Stimulated activated CD4-positive, alpha-beta T cell treated with anti-CD3 and anti-CD28 coated beads, Interleukin-15, amount 100 ng/mL, for 1 hour (primary cell): ENCODE measurements at places on chromosomes 16 and 17.

DNA sequence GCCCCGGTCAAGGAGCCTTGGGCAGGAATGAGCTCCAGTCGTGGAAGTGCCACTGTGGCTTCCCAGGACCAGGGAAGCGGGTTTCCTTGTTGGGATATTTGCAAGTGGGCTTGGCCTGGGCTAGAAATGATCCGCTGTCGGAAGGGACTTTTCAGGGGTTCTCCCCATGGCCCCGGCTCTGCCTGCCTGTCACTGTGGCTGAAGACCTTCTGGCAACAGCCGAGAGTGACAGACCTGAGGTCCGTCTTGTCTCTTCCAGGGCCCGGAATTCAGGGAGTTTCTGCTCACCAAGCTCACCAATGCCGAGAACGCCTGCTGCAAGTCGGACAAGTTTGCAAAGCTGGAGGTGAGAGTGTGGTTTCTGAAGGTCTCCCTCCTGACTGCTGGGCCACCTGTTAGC lies 57.7 kb downstream of the OR1D5 start:
- DNase-seq, result no peak

DNA sequence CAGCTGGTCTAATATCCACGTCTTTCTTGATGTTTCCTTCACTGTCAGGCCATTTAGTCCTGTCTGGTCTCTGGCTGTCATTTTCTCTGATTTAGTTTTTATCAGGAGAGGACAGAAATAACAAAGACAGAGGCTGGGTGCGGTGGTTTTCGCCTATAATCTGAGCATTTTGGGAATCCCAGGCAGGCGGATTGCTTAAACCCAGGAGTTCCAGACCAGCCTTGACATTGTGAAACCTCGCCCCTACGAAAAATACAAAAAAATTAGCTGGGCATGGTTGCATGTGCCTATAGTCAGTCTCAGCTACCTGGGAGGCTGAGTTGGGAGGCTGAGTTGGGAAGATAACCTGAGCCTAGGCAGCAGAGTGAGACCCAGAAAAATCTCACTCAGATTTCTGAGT lies 7.1 kb downstream of the SRCAP start:
- no peak for DNase-seq

GRCh38 chr16:26963109-26963508 lies 103.6 kb upstream of the C16orf82 start:
- no peak for DNase-seq

DNA sequence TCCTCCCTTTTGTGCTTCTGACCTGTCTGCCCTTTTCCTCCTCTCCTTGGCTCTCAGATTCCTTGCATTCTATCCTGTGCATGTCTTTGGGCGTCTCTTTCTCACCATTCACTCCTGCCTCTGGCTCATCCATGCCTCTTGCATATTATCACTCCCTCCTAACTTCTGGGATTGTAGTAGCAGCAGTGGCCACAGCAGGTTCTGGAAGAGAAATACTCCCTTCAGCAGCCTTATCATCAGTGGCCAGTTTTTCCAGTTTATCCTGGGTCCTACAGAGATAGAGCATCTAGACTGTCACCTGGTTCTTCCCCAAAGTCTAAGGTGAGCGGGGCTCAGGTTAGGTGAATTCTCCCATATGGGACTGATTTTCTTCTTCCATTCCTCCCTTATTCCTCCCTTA lies 354.0 kb upstream of the CCL2 start:
- DNase-seq, result no peak

DNA sequence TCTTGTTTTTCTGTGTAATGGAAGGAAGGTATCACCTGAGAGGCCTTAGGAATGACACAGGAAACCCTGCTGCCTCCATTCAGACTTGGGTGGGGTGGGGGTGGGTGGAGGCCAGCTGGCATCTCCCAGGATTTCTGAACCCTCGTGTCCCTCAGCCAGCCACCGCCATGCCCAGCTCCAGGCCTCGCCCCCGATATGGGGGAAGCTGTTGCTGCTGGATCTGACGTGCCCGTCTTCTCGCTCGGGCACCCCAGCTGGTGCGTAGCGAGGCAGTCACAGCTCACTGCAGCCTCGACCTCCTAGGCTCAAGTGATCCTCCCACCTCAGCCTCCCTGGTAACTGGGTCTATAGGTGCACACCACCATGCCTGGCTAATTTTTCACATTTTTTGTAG lies 220.0 kb upstream of the CHMP6 start:
- DNase-seq, result no peak

- no peak for DNase-seq
These were observed 4.0 kb downstream of the RUSF1 start for GRCh38 chr16:31504159-31504558.

GRCh38 chr17:3980381-3981014 lies 16.3 kb upstream of the ATP2A3 start:
- DNase-seq, result no peak

GRCh38 chr17:78170692-78171590 lies 2.6 kb downstream of the SYNGR2 start:
- no peak for DNase-seq
